ENCODE measurements at places on chromosomes 4 and X.
A peak's percentile ranks its signal among the peaks of the same experiment; 100 is the strongest.

GRCh38 chr4:61301271-61301670 is 101.1 kb downstream of the ADGRL3 start:
- DNase-seq = no peak

DNA sequence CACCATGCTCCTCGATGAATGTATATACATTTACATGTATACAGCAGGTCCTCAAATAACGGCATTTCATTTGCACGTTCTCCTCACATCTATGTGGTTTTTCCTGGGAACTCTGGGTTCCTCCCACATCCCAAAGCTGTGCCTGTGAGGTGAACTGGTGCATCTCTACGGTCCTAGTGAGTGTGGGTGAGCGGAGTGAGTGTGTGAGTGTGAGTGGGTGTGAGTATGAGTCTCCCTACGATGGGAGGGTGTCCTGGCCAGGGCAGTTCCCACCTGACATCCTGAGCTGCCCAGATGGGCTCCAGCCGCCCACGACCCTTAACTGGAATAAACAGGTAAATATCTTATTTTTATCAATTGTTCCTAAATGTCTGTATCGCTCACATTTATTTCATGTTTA is 40.0 kb downstream of the ACSL1 start:
- DNase-seq = no peak

DNA sequence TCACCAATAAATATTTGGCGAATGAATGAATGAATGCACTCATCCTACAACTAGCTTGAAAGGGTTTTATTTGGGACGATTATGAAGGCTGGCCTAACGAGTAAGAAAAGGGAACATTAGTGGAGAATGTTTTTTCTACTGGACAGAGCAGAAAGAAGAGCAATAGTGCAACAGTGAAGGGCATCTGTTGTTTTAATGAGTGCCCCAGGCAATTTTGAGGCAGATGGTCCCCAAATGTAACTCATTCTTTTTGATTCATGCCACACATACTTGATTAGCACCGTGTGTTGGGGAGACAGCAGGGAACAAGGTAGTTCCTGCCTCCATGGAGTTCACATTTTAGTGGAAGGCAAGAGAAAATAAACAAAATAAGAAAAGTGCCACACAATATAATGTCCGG is 22.7 kb upstream of the INTS6L start:
- DNase-seq = no peak

DNA sequence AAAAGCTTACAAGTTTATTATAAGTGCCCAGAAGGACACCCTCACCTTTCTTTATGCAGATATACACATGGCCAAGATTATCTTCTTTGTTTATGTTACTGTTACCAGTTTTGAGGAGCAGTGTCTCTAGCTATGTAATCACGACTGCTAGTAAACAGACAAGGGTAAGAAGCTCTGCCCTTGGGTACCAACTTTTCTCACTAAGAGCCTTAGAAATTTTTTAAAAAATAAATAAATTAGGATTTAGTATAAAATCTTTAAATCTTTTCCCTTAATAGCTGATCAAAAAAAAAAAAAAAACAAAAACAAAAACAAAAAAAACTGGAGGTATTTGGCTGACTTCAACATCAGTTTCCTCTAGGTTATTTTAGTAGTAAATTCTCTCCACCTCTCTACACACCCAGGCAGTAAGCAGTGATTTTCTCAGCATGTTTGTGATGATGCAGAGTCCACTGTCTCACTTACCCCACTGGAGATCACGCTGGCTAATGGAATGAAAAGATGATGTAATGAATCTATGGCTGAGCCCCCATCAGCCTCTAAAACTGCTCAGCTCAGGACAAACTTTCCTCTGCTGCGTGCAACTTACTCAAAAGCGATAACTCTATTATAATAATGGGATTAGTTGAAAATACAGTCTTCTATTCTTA is 125.9 kb downstream of the FRYL start:
- peak; percentile 46 for DNase-seq

DNA sequence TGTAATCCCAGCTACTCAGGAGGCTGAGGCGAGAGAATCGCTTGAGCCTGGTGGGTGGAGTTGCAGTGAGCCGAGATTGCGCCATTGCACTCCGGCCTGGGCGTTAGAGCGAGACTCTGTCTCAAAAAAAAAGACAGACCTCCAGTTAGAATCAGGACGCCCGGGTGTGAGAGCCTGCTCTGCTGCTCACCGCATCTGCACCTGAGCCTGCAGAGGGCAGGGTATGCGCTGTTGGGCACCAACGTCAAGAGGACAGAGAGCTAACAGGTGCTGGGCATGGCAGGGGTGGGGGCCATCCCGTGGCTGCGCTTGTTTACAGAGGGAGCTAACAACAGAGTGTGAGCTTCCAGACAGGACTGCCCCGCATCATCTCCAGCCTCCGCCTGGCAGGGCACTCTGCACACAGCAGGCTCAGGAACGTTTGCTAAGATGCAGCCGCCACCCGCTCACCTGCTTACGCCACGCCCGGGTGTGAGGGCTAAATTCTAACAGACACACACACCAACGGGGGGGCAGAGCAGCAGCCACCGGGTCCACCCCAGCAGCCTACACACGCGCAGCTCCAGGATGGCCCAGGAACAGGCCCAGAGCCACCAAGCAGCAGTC is 50.0 kb upstream of the CPLX1 start:
- no peak for DNase-seq

DNA sequence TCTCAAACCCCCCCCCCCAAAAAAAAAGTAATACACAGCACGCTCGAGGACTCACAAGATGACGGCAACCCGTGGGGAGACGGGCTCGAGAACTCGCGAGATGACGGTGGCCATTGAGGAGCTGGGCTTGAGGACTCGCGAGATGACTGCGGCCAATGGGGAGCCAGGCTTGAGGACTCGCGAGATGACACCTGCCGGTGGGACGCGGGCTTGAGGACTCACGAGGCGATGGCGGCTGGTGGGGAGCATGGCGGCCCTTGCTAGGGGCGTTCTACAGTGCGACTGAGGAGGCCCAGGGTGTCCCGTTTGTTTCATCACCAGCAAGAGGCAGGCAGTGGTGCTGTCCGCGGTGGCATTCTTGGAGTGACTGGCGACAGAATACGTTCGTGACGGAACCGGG is 172.4 kb upstream of the MAGEB16 start:
- DNase-seq = no peak

DNA sequence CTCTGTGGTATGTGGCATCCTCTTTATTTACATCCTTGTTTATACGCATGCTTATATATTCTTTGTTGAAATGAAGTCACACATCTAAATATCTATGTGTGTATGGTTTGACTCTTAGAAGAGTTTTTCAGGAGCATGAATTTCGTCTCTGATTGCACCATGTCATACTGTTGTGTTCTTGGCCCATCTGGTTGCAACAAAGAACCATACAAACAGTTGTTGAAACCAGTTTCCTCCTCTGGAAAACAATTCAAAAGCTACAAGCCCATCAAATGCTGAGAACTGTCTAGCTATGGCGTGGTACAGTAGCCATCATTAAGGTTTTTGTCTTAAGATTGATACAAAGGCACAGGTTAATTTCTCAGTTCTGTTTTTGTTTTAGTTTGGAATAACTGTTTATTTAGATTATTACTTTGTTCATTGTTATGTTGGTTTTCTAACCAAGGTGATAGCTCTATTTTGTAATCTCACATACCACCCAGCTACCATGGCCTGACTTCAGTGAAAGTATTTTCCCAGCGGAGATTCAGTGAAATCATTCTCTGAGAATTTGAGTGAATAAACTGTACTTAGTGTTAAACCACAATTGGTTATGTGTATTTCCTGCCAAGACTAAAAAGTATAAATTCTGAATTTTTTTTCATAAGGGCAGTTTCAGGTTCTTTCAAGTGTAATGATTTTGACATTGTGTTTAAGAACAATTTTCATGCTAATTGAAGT is 91.0 kb downstream of the ARHGAP24 start:
- DNase-seq = no peak

- DNase-seq = peak; percentile 54
Observed at GRCh38 chr4:27692158-27692557, 831.5 kb downstream of the STIM2 start.

Measured in NCI-H82 (cell line).